Hematopoietic multipotent progenitor cell treated with erythropoietin and hydrocortisone succinate and interleukin-3 and kit ligand, for 8 days (in vitro differentiated cells): ENCODE measurements at places on chromosomes 7 and 10.

DNA sequence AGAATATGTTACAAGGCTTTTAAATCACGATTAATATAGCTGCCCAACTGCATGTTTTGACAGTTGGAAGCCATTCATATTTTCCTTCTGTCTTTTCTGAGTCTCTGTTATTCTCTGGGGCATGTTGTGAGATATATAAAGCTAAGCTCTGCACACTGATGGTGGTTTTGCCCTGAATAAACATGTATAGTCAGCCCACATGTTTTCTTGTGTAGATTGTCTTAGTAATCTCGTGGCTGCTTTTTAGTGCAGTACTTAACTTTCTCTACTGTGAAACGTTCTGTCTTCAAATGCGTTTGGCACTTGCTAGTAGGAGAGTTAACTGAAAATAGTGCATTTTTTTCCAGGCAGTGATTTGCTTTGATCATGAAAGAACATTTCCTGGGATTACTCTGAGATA, 268.5 kb downstream of the DNAJB9 start:
- DNase-seq, result no peak

DNA sequence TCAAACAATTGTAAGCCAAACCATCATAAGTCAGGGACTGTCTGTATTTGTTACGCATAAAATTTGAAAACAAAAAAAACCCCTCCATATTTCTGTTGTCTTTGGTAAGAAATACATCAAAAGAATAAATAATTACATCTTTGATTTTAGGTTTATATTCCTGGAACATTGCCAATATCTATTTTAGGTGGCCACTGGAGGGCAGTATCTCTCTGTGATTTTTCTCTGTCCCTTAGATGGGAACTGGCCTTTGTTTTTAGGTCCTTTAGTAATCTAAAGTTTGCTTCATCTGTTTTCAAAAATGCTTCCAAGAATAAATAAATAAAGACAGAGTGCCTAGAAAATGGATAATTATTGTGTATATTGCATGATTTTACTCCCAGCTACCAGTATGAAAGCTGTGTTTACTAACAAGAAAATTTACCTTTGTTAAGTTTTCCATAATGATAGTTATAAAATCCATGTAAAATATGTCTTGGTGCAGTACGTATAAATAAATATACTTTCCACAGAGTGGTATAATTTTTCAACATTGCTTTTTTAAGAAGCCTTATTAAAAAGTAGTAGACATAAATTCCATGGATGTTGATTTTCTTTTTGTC, 64.2 kb downstream of the PHYHIPL start:
- DNase-seq, result peak; percentile 38

- DNase-seq, result no peak
Observed at GRCh38 chr7:105118612-105119600, 104.9 kb downstream of the KMT2E start.

DNA sequence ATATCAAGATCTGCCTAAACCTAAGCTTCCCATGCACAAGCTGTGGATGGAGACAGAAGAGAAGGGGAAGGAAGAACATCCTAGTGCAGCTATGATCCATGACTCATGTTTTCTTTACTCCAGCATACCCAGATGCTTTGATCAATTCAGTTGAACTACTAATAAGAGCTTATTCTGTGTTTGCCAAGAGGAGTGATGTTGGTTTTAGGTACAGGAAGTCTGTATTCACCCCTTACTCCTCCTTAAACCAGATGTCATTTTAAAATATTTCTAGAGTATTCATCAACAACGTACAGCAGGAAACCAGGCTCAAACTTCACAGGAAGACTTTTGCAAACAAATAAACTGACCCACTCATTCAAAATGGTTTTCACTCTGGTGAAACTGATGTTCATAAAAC, 29.2 kb downstream of the PANK1 start:
- no peak for DNase-seq

GRCh38 chr10:132655735-132656134, 118.1 kb downstream of the INPP5A start:
- DNase-seq, result no peak

DNA sequence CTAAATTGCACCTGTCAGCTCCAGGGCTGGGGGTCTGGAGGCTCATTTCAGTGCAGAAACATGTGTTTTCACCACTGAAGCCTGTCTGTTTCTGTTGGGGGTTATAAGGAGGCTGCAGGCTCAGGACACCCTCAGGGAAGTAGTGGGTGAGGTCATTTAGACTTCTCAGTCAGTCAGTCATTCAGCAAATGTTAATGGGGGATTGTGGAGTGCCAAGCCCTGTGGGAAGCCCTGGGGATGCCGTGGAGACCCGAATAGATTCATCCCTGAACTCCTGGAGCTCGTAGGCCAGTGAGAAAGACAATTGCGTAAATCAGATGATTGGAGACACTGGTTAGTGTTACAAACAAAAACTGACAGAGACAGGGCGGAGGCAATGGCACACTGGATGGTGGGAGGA, 19.2 kb downstream of the LHPP start:
- DNase-seq, result no peak

DNA sequence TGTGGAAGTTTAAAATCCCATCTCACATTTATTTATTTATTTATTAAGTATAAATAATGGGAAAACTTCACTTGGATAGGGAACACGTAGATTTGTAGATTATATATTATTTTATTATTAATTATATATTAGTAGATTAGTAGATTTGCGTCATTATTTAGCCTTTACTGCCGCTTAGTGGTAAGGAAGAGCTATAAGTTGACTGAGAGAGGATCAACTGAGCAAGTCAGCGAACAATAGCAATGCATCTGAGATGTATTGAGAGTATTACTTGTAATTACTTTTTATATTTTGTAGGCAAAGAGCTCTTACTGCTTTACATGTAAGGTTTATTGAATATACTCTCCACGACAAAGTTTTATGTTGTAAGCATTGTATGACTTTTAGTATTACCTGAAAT, 244.5 kb upstream of the ANKRD30A start:
- DNase-seq, result peak; percentile 28

- no peak for DNase-seq
Observed at GRCh38 chr7:40682696-40683095, 547.9 kb downstream of the SUGCT start.

GRCh38 chr10:60907236-60907635, 36.7 kb downstream of the RHOBTB1 start:
- DNase-seq, result no peak

- DNase-seq, result no peak
Observed at GRCh38 chr7:1981878-1982230, 250.9 kb downstream of the MAD1L1 start.

- no peak for DNase-seq
Observed at GRCh38 chr10:62001898-62002297, 100.4 kb downstream of the ARID5B start.

DNA sequence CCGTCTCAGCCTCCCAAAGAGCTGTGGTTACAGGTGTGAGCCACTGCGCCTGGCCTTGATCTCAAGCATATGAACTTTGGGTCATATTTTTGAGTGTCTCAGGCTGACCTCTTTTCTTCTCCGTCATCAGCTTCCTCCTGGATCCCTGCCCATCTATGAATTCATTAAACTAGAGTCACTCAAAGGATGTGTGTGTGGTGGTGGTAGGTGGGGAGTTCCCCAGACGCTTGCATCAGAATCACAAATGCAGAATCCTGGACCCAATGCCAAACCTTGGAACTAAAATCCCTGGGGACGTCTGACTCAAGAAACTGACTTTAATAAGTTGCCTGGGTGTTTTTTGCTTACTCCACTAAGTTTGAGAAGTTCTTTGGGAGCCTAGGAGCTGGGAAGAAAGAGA, 6.7 kb upstream of the CREB5 start:
- DNase-seq, result no peak

DNA sequence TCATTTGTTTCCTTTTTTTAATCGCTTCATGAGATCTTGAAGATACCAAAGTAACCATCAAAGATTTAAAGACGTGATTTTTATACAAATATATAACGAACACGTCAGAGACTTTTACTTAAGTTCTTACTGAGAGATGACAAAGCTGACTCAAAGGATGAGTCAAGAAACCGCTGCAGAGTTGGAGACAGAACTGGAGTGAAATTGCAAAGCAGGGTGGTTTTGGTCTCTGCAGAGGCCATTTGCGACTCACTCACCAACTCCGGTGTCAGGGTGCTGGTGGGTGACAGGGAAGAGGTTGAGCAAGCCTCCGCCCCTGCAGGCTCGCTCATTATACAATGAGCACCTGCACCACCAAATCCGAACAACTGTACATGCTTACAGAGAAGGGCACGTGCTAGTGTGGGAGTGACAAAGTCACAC, 75.2 kb downstream of the DNAJB6 start:
- DNase-seq, result no peak

- no peak for DNase-seq
Observed at GRCh38 chr10:62186999-62187675, 81.5 kb downstream of the RTKN2 start.

- no peak for DNase-seq
Observed at GRCh38 chr10:103429647-103430046, 22.5 kb downstream of the CALHM2 start.

DNA sequence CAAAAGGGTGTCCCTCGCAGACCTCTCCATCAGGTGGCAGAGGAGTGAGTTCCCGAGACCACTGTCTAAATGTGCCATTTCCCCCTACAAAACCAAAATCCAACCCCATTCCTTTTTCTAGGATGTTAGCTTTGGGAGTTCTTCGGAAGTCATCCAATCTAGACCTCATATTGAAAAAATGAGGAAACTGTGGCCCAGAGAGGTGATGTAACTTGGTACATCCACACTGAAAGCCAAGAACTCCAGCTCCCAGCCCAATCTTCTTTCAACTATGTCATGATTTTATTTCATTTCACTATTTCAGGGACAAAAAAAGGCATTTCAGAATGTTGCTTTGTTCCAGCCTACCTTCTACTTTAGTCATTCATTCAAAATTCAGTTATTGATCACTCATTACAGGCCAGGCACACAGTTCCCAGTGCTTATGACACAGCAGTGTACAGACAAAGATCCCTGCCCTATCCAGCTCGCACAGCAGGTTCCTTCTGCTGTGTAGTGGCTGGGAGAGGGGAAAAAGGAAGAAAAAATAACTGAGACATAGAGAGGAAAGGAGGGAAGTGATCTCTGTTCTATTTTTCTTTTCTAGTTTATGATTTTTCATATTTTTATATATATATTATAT, 35.8 kb downstream of the SCRN1 start:
- DNase-seq, result no peak

DNA sequence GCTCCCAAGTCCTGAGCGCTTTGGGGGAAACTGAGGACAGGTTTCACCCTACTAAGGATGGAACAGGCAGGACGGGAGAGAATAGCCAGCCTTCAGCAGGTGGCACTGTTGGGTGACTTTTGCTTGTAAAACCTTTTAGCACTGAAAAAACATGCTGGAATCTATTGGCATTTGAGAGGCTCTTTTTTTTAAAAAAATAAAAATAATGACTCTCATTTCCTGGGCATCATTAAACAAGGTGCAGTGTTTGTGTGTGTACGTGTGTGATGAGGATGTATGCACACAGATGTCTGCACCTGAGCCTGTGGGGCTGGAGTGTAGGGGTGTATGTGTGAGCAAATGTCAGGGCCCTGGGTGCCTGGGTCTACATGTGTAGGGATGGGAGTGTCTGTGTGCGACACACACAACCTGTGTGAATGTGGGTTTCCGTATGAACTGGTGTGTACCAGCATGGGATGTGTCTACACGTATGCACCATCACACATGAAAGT, 177.9 kb downstream of the RPS24 start:
- DNase-seq, result peak; percentile 32

DNA sequence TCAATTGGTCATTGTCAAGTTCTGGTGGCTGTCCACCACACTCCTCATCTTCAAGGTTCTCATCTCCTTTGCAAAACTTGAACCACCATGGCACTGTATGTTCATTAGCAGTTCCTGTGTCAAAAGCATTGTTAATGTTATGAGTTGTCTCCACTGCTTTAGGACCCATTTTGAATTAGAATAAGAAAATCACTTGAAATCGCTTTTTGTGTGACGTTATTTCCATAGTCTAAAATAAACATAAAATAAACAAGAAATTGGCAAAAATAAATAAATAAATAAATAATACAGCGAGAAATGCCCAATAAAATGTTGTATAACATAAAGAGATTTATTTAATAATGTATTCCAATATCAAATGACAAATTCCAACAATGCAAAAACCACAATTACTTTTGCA, 195.5 kb upstream of the CDC14C start:
- DNase-seq, result no peak

- no peak for DNase-seq
Observed at GRCh38 chr7:105304040-105304895, 84.5 kb downstream of the SRPK2 start.

DNA sequence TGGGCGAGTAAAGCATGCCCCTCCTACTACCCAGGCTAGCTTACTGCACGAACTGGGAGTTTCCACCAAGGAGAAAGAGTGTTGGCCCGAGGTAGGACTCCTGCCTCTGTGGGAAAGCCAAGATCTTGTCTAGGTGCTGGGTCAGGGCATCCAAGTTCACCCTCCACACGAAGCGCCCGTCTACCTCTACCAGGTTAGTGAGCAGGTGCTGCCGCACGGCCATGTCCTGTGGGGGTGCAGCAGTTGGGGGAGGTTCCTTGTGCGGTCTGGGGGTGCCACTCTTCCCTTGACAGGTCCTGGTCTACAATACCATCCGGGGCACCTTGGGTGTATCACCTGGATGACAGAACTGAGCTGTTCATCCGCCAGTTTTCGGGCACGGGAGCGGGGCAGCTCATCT, 1.7 kb downstream of the ABHD11 start:
- no peak for DNase-seq
